ENCODE measurements at places on chromosomes 3 and 15. TPM values are rescaled to one million over a fixed set of nuclear protein-coding genes. Genes with fewer than 3 reads are reported as not detected.

SCG5 gene
- 23.9 TPM for total RNA-seq

CPN2 gene
- not detected for total RNA-seq

CA12 gene
- 0.68 TPM for total RNA-seq

- H3K36me3 ChIP-seq: no peaks in the 10 kb centered on the region
- H3K4me1 ChIP-seq: peaks cover 4% of the 10 kb centered on the region
- no peak for DNase-seq
- H3K27me3 ChIP-seq: no peaks in the 10 kb centered on the region
Measured at GRCh38 chr3:107263269-107264021, 113.8 kb upstream of the CCDC54 start.

- H3K4me1 ChIP-seq: no peaks in the 10 kb centered on the region
- H3K27me3 ChIP-seq: no peaks in the 10 kb centered on the region
- H3K36me3 ChIP-seq: no peaks in the 10 kb centered on the region
- no peak overlapping the region for H3K4me3 ChIP-seq
- no peak for DNase-seq
- H3K27ac ChIP-seq: no peak overlapping the region
Measured at GRCh38 chr3:101123081-101123480, 129.9 kb upstream of the ABI3BP start.

DNA sequence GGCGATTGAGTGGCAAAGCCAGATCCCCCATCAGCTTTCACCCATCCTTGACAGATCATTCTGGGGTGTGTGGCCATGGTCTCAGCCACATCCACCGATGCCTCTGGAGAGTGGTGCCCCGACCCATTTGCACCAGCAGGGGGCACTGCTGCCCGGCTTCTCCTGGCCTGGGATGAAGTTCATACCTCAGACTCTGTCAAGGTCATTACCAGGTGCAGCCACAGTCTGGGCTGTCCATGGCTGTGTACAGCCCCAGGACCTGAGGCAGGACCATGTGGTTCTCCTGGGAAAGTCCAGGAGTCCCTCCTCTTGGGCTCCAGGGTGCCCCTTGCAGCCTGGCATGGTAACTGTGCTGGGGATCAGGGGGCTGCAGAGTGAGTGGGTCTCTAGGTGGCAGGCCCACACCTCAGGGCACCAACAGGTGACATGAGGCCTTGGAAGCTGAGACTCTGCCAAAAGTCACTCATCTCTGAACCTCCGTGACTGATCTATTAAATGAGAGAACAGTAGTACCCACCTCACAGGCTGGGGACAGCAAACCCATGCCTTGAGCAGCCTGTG is 67.2 kb downstream of the CACNA2D2 start:
- H3K36me3 ChIP-seq: no peaks in the 10 kb centered on the region
- no peak overlapping the region for H3K4me3 ChIP-seq
- DNase-seq: peak; percentile 80

- DNase-seq: peak; percentile 5
- no peak overlapping the region for H3K4me3 ChIP-seq
Measured at GRCh38 chr15:101520395-101520794, 30.9 kb upstream of the PCSK6 start.

GRCh38 chr15:63719281-63719680 is 114.5 kb downstream of the HERC1 start:
- no peak for DNase-seq
- no peaks in the 10 kb centered on the region for H3K27me3 ChIP-seq
- no peak overlapping the region for H3K27ac ChIP-seq
- no peaks in the 10 kb centered on the region for H3K4me1 ChIP-seq
- no peak overlapping the region for H3K4me3 ChIP-seq
- H3K36me3 ChIP-seq: peaks cover 3% of the 10 kb centered on the region

- H3K4me1 ChIP-seq: no peaks in the 10 kb centered on the region
- peak; percentile 12 for DNase-seq
- H3K4me3 ChIP-seq: no peak overlapping the region
- H3K36me3 ChIP-seq: peaks cover 7% of the 10 kb centered on the region
- no peak overlapping the region for H3K27ac ChIP-seq
Measured at GRCh38 chr3:134625885-134626741, 24.7 kb downstream of the KY start.

- no peaks in the 10 kb centered on the region for H3K4me1 ChIP-seq
- no peak overlapping the region for H3K4me3 ChIP-seq
- no peak for DNase-seq
- no peaks in the 10 kb centered on the region for H3K27me3 ChIP-seq
- H3K27ac ChIP-seq: no peak overlapping the region
Measured at GRCh38 chr3:37887062-37887461, 25.4 kb downstream of the CTDSPL start.

GRCh38 chr3:194328053-194328657 is 23.0 kb downstream of the CPN2 start:
- H3K4me3 ChIP-seq: no peak overlapping the region
- no peaks in the 10 kb centered on the region for H3K36me3 ChIP-seq
- H3K27ac ChIP-seq: no peak overlapping the region
- H3K27me3 ChIP-seq: peaks cover 9% of the 10 kb centered on the region
- no peaks in the 10 kb centered on the region for H3K4me1 ChIP-seq
